ENCODE measurements at places on chromosomes 16 and 17. TPM values are rescaled to one million over a fixed set of nuclear protein-coding genes. Genes with fewer than 3 reads are reported as not detected.

TNFSF13 gene
- 16.9 TPM for total RNA-seq

CKLF gene
- total RNA-seq, result 11.5 TPM

SYT17 gene
- total RNA-seq, result 0.22 TPM

ABCC12 gene
- total RNA-seq, result not detected

RPS2 gene
- 1,247 TPM for total RNA-seq

SULT1A1 gene
- 37.9 TPM for total RNA-seq

GP2 gene
- total RNA-seq, result not detected

CALB2 gene
- total RNA-seq, result 39.1 TPM

USH1G gene
- 0.20 TPM for total RNA-seq

GABARAPL2 gene
- total RNA-seq, result 167 TPM

TBC1D3I gene
- not detected for total RNA-seq

PGAP6 gene
- total RNA-seq, result 41.1 TPM

SOX15 gene
- 5.6 TPM for total RNA-seq

NTN1 gene
- 163 TPM for total RNA-seq

SLC12A3 gene
- not detected for total RNA-seq

MT1F gene
- 3.2 TPM for total RNA-seq

RNU2-1 gene
- not detected for total RNA-seq

PERCC1 gene
- total RNA-seq, result not detected

Measured in right atrium auricular region (tissue), 2 donors.